LoVo (cell line): ENCODE measurements at places on chromosomes 16 and 17.

- no peak for DNase-seq
These were observed 572.6 kb upstream of the EEF2KMT start for GRCh38 chr16:5670198-5670597.

DNA sequence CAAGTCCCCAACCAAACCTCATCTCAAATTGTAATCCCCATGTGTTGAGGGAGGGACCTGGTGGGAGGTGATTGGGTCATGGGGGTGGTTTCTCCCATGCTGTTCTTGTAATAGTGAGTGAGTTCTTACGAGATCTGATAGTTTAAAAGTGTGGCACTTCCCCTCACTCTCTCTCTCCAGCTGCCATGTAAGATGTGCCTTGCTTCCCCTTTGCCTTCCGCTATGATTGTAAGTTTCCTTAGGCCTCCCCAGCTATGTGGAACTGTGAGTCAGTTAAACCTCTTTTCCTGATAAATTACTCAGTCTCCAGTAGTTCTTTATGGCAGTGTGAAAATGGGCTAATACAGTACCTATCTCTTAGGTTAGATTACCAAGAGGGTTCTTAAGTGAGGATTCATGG lies 5.8 kb downstream of the PMFBP1 start:
- no peak for DNase-seq

GRCh38 chr16:67881621-67882161 lies 3.0 kb upstream of the NRN1L start:
- no peak for DNase-seq

GRCh38 chr17:77892469-77893143 lies 65.9 kb upstream of the TNRC6C start:
- DNase-seq, result no peak

DNA sequence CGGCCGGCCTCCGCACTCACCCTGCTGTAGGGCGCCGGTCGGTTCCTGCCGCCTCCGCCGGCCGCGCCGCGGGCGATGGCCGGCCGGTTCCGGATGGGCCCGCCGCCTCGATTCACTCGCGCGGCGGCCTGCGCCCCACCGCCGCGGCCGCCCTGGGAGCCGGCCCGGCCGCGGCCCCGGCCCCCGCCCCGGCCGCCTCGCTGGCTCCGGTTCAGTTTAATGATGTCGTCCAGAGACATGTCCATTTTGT lies 158 bp downstream of the ALYREF start:
- no peak for DNase-seq

DNA sequence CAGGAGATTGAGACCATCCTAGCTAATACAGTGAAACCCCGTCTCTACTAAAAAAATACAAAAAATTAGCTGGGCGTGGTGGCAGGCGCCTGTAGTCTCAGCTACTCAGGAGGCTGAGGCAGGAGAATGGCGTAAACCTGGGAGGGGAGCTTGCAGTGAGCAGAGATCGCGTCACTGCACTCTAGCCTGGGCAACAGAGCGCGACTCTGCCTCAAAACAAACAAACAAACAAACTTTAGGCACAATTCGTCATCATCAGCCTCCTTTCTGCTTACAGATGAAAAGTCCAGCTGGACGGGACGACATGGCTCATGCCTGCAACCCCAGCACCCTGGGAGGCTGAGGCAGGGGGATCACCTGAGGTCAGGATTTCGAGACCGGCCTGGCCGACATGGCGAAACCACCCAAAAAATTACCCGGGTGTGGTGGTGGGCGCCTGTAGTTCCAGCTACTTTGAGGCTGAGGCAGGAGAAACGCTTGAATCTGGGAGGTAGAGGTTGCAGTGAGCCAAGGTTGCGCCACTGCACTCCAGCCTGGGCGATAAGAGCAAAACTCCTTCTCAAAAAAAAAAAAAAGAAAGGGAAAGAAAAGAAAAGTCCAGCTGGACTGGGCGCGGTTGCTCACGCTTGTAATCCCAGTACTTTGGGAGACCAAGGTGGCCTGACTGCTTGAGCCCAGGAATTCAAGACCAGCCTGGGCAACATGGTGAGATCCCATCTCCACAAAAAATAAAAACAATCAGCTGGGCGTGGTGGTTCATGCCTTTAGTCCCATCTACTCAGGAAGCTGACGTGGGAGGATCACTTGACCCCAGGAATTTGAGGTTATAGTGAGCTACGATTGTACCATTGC lies 1.5 kb upstream of the SPIRE2 start:
- no peak for DNase-seq

DNA sequence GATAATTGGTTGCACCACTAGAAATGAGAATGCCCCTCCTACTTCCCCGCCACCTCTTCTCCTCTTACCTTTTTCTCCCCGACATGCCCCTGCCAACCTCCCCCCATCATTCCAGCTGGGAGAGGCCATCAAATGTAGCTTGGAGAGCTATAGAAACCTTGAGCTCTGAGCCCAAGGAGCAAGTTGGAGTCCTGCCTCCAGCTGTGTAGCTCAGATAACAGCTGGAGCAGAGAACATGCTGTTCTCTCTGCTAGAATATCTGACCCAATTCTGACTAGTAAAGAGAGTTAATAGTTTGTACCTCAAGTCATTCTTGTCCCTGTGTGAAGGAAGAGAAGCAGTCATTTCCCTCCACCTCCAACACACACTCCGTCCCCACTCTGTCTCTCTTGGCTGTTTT lies 490.3 kb downstream of the MAF start:
- DNase-seq, result no peak

- no peak for DNase-seq
These were observed 1.2 kb upstream of the TMEM88 start for GRCh38 chr17:7853691-7854038.
